ENCODE measurements at places on chromosomes 16 and 17.

DNA sequence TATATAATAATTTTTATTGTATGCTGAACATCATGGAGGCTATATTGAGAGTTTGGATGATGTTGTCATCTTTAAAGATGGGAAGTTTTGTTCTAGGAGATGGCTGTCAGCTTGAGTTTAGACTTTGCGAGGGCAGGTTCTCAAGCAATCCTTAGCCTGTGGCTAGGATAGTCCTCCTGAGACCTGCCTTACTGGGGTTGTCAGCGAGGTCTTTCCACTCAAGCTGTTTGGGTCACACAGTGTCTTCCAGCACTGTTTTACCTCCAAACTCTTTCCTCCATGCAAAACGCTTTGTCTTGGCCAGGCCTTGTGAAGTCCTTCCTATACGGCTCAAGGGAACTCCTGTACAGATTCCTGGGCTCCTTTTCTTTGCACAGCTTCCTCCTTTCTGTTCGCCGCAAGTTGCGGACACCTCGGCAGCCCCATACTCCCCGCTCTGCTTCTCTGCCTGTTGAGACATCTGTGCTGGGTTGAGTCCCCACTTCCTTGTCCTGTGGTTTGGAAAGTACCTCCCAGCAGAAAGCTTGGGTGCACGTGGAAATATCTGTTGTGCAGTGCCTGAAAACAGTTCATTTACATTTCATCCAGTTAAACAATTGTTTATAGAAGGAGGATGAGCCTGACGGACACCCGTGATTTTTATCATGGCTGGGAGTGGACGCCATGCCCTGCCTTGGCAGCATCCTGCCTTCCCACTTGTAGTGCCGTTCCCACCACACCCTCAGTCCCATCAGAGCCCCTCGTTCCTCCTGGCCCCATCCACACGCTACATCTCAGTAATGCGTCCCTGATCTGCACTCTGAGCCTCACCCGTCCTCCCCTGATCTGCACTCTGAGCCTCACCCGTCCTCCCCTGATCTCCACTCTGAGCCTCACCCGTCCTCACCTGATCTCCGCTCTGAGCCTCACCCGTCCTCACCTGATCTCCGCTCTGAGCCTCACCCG lies 55.0 kb upstream of the CBFA2T3 start:
- DNase-seq = no peak

GRCh38 chr17:76556765-76557367 lies 17.0 kb downstream of the PRCD start:
- no peak for DNase-seq

DNA sequence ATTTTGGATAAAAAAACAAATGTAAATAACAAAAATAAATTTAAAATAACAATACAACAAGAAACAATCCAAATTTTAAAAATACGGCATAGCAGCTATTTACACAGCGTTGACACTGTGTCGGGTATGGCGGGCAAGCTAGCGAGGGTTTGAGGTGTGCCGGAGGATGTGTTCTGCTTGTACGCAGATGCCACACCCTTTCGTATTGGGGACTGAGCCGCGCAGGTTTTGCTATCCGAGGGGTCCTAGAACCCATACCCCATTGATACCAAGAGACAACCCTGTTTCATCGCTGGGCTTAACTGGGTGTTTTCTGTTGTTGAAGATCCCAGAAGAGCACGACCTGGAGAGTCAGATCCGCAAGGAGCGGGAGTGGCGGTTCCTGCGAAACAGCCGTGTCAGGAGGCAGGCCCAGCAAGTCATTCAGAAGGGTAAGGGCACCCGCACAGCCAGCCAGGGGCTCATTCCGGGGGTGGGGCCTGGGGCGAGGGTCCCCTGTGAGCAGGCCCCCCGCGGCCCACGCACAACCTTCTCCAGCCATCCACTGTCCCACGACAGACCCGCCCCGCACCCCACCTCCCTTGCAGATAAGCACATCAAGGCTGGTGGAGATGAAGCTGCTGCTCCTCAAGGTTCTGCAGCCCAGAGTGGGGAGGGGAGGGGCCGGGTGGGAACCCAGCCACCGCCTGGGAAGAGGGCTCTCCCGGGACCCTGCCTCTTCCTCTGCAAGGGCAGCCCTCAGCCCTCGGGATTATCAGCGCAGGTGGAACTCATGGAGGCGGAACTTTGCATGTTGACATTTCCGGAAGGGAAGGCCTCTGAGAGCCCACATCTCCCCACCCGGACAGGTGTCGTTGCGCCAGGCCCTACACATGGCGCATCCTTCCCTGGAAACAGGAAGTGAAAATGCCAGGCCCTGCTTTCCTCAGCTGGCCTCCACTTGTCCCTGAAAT lies 51.2 kb upstream of the CHMP6 start:
- DNase-seq = no peak

DNA sequence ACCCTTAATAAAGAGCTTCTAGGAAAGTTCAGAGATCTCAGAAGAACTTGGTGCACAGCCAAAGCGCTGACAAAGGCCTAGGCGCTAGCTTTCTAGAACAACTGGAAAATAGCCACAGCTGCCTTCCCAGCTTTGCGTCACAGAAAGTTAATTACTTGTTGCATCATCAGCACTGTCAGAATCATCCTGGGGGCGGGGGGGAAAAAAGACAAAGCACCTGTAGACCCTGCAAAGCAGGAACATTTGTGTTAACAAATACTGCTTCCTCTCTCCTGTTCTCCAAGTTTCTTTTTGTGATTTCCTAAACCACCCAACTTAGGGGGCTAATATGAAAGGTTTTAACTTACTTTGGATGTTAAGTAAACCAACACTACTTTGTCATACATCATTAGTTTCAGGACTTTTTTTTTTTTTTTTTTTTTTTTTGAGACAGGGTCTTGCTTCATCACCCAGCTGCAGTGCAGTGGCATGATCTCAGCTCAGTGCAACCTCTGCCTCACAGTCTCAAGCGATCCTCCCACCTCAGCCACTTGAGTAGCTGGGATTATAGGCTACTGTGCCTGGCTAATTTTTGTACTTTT lies 4.8 kb upstream of the AARSD1 start:
- no peak for DNase-seq

- DNase-seq = no peak
Measured at GRCh38 chr17:978103-979093, 1.2 kb downstream of the NXN start.

- peak; percentile 5 for DNase-seq
Measured at GRCh38 chr16:31077024-31077423, 2.8 kb downstream of the ZNF646 start.

GRCh38 chr17:69539781-69540319 lies 125.4 kb downstream of the MAP2K6 start:
- DNase-seq = no peak

- no peak for DNase-seq
Measured at GRCh38 chr16:87801679-87802259, 36.0 kb upstream of the KLHDC4 start.

GRCh38 chr17:73412914-73413313 lies 101.1 kb upstream of the CDC42EP4 start:
- no peak for DNase-seq

DNA sequence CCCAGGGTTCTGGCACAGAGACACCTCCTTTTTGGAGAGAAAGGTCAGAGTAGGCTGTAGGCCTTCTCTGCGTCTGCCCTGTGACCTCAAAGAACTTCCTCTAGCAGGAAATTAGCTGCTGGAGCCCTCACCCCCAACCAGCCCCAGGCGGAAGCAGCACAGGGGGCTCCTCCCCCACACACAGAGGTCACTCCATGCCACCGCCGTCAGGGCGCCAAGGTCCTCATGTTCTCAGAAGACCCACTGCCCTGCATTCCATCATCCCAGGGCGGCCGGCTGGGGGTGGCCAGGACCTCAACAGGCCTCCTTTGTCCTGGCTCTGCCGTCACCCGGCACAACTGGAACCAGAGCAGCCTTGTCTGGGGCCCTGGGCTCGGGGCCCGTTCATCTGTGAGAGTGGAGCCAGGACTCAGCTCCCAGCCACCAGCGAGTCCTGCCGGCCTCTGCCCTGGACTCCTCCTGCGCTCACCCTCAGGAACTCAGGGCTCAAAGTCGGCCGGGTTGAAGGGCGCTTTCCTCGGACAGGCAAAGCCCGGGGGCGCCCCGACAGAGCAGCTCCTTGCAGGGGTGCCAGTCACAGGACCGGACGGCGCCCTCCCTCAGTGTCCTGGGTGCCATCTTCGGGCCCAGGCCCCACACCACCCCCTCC lies 1.2 kb downstream of the TMC6 start:
- no peak for DNase-seq

Measured in 8988T (cell line).